Activated T-helper 1 cell treated with anti-CD3 and anti-CD28 coated beads, Interleukin-2, amount 50 U/mL, for 16 hours (primary cell): ENCODE measurements at places on chromosomes 12 and 14.

GRCh38 chr12:65266408-65266807 is 12.1 kb upstream of the MSRB3 start:
- DNase-seq: no peak

DNA sequence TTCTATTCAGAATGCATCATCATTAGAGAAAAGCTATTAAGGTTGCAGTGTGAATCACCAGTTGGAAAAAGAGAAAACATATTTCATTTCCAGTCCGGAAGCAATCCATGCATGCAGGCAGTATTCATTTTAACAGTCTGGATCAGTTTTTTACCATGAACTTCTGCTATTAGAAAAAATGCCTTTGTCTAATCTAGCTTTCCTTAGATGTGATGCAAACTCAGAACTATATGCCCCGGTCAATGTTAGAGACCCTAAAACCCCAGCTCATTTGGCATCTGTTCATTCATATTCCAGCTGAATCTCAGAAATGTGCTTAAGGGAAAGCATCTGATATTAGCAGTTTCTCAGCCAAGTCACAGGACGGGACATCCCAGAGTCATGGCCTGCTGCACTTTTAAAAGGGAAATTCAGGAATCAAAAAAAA is 8.5 kb downstream of the IRAK3 start:
- no peak for DNase-seq

- no peak for DNase-seq
Measured at GRCh38 chr12:70230934-70231606, 12.2 kb upstream of the CNOT2 start.

GRCh38 chr14:50978888-50979287 is 34.6 kb upstream of the PYGL start:
- no peak for DNase-seq

DNA sequence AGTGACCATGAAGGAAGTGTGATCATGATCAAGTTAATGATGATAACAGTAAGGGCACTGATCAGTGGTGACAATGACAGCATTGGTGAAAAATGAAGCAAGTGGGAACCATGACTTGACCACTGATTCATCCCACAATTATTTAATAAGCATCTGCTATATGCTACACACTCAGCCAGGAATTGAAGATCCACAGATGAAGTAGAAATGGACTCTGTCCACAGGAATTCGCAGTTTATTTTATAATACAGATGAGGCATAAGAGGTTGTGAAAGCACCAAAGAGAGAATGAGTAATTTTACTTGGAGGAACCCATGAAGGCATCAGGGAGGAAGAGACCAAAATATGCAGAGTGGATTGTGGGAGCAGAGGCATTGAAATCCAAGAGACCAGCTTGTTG is 33.8 kb upstream of the SMUG1 start:
- no peak for DNase-seq

GRCh38 chr14:99718031-99718810 is 34.1 kb downstream of the CYP46A1 start:
- DNase-seq: no peak

GRCh38 chr12:91289906-91290305 is 107.3 kb upstream of the DCN start:
- DNase-seq: no peak

DNA sequence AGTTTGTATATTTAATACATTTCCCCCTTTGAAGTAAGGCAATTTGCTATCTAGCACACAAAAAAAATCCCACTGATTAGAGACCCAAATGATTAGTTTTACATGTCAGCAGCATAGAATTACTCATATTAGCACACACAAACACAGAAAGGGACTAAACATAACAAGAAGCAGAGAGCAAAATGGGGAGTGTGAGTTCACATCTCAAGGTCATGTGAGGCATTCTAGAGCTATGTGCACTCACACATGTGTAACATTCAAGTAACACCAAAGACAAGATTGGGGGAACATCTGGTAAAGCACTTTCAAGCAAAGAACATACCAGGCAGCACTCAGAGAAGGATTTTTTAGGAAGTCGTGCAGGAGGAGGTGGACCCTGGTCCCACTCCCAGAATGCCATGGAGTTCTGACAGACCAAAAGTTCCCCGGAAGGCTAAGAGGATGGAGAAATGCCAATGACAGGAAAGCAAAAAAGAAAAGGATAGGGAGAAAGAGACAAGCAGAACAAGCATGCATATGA is 105.8 kb upstream of the SINHCAF start:
- no peak for DNase-seq

DNA sequence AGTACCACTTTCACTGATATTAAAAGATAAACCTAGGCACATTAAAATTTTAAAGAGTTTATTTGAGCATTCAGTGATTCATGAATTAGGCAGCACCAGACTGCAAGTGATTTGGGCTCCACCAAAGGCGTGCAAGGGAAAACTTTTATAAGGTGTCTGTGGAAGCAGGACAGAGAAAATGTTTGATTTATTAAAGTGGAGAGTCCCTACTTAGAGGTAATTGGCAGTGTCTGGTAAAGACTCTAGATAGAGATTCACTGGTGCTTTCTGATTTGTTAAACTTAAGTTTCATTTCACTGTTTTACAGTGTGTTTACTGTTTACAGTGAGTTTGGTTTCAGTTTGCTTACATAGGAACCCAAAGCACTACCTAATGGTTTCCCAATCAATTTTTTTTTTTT is 72.8 kb downstream of the ANKS1B start:
- DNase-seq: no peak

DNA sequence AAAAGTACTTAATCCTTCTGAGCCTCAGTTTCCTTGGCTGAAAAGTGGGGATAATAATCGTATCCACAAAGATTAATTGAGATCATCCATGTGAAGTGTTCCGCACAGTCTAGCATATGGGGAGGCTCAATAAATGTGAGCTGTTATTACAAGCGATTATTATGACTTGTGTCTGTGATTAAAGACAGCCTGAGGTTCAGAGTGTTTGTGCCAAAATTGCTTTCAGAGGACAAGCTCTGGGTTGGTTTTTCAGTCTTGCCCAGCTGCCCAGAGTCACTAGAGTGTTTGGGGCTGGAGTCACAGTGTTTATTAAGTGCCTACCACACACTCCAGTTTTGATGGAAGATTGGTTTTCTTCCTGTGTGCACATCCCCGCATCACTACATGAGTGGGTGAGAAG is 53.5 kb downstream of the NTF3 start:
- DNase-seq: no peak
